ENCODE measurements at places on chromosomes 4 and X. TPM values are rescaled to one million over a fixed set of nuclear protein-coding genes. Genes with fewer than 3 reads are reported as not detected.

ANXA10 gene
- not detected for total RNA-seq

NRK gene
- not detected for total RNA-seq

HTN1 gene
- total RNA-seq = not detected

ARMCX1 gene
- total RNA-seq = 0.42 TPM

S100G gene
- not detected for total RNA-seq

ZNF41 gene
- 19.2 TPM for total RNA-seq

CCDC120 gene
- 7.9 TPM for total RNA-seq

ARR3 gene
- not detected for total RNA-seq

NLRP2B gene
- total RNA-seq = not detected

CTAG1A gene
- total RNA-seq = not detected

ABLIM2 gene
- total RNA-seq = 5.2 TPM

MAGED1 gene
- total RNA-seq = 28.9 TPM

FRMD7 gene
- not detected for total RNA-seq

Measured in activated B cell treated with CpG ODN at 0.5 μM for 24 hours (primary cell).